ENCODE measurements at places on chromosomes 1 and 21. TPM values are rescaled to one million over a fixed set of nuclear protein-coding genes. Genes with fewer than 3 reads are reported as not detected.

Gene HCN3
- 0.71 TPM for total RNA-seq

Gene PRDM15
- 13.6 TPM for total RNA-seq

Gene FAM78B
- total RNA-seq: 9.9 TPM

Gene SPRR5
- not detected for total RNA-seq

DNA sequence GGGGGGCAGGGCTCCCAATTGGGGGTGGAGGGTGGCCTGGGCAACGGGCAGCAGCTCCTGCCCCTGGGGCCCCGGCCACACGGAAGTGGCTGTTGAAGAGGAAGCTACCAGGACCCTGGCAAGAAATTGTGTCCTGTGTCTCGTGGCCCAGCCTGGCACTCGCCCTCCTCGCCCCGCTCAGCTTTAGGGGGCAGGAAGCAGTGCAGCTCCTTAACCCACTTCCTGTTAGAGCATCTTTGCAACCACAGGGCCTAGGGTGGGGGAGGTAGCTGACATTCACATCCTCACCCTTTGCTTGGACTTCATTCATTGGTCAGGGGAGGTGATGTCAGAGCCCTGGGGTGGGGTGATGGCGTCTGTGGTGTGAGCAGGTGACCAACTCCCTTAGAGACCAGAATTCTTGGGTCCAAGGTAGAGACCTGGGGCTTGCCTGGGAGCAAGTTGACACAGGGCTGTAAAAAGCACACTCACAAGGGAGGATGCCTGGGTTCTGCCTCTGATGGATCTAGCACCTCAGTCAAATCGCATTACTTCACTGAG lies at the start of gene ARHGAP30:
Gene ARHGAP30 (minus strand): TSS at position 161 of the 540 bp plus-strand sequence. CDS start 267 bp downstream, outside the sequence.
- H3K36me3 ChIP-seq: no peaks in the 10 kb centered on the region
- peak; percentile 62 for DNase-seq
- H3K4me1 ChIP-seq: no peaks in the 10 kb centered on the region
- H3K27me3 ChIP-seq: no peaks in the 10 kb centered on the region
- no peak within 1 kb of the TSS for H3K4me3 ChIP-seq
- H3K27ac ChIP-seq: no peak within 1 kb of the TSS

DNA sequence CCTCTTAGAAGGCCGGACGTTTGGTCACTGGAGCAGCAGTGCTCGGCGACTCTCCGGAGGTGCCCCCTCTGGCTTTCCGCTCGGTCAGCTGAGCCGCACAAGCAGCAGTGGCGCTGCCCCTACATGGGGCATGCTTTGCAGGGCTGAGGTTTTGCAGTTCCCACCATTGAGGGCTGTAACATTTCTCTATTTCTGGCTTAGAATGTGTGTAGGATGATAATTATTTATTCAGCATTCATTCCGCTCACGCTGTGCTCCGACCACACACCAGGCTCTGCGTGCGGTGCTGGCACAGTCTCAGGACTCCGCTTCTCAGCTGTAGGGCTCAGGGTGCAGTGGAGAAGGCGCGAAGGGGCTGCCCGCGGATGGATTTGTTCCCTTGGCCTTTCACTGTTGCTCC lies 119.5 kb downstream of the PCBP3 start:
- H3K4me3 ChIP-seq: no peak overlapping the region
- H3K36me3 ChIP-seq: no peaks in the 10 kb centered on the region
- no peak overlapping the region for H3K27ac ChIP-seq
- DNase-seq: no peak

GRCh38 chr21:33843216-33843615 lies 72.4 kb downstream of the ATP5PO start:
- H3K4me1 ChIP-seq: peaks cover 10% of the 10 kb centered on the region
- no peak for DNase-seq
- no peak overlapping the region for H3K27ac ChIP-seq
- H3K36me3 ChIP-seq: no peaks in the 10 kb centered on the region

- H3K36me3 ChIP-seq: no peaks in the 10 kb centered on the region
- no peaks in the 10 kb centered on the region for H3K27me3 ChIP-seq
- H3K4me3 ChIP-seq: no peak overlapping the region
- no peak for DNase-seq
- H3K27ac ChIP-seq: no peak overlapping the region
Observed at GRCh38 chr1:225851805-225852204, 30.4 kb downstream of the TMEM63A start.

DNA sequence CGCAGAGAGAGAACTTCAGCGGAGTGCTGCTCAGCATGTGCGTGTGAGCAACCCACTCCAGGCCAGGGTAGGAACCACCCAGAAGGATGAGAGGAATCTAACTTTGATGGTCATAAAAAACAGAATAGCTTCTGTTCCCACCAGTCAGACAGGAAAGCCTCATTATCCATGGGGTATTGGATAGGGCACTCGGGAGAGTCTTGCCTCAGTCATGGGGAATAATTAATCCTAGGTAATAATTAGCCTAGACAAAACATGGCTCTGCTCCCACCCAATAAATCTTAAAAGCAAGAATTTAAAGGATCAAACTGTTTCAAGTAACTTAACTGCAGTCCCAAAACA lies 35.3 kb downstream of the LDLRAD1 start:
- H3K4me3 ChIP-seq: peak overlapping the region; percentile 32
- no peaks in the 10 kb centered on the region for H3K27me3 ChIP-seq
- H3K27ac ChIP-seq: no peak overlapping the region
- no peaks in the 10 kb centered on the region for H3K36me3 ChIP-seq
- H3K4me1 ChIP-seq: no peaks in the 10 kb centered on the region
- DNase-seq: no peak

GRCh38 chr1:116451702-116452101 lies 78.7 kb downstream of the ATP1A1 start:
- no peaks in the 10 kb centered on the region for H3K27me3 ChIP-seq
- H3K27ac ChIP-seq: no peak overlapping the region
- no peaks in the 10 kb centered on the region for H3K4me1 ChIP-seq
- H3K36me3 ChIP-seq: no peaks in the 10 kb centered on the region
- DNase-seq: no peak
- no peak overlapping the region for H3K4me3 ChIP-seq

DNA sequence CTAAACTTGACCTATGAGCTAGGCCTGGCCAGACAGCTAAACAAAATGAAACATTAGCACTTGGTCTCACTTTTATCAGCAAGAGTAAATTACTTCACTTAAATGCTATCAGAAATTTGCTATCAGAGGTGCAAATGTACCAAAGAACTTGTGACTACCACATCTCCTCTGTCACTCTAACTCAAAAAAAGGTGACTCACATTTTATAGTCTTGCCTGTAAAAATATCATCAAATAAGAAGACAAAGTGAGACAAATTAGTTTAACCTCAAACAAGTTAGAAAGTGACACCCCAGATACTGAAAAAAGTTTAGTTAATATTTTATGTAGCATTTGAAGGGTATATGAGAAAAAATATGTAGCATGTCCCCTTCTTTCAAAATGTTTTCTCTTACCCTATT lies 76.9 kb downstream of the EPS15 start:
- H3K4me1 ChIP-seq: peaks cover 16% of the 10 kb centered on the region
- DNase-seq: no peak
- H3K4me3 ChIP-seq: no peak overlapping the region
- no peak overlapping the region for H3K27ac ChIP-seq

DNA sequence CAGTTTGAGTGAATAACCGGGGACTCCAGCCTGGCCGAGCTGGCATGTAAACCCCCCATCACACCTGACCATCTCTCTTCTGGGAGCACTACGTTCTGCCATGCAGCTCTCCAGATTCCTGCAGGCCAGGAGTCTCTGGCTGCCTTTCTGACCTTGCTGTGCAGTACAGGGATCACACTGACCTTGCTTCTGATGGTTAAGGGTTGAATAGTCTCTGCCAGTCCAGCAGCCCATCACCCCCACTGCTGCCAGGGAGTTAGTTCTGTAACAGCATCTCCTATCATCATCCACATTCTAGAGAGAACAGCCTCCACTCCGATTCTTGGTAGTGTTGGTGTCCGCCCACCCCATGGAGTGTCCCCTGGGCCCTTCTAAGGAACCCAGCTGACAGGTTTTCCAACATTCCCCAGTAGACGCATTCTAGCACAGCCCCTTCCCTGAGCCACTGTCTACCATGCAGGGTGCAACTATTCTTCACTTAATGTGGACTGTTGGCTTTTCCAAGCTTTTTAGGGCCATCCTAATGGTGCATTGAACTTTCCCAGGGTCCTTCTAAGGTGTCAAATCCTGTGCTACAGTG lies 109.8 kb downstream of the RIPK4 start:
- no peak for DNase-seq
- no peaks in the 10 kb centered on the region for H3K36me3 ChIP-seq
- H3K4me1 ChIP-seq: no peaks in the 10 kb centered on the region
- no peak overlapping the region for H3K27ac ChIP-seq
- no peak overlapping the region for H3K4me3 ChIP-seq

DNA sequence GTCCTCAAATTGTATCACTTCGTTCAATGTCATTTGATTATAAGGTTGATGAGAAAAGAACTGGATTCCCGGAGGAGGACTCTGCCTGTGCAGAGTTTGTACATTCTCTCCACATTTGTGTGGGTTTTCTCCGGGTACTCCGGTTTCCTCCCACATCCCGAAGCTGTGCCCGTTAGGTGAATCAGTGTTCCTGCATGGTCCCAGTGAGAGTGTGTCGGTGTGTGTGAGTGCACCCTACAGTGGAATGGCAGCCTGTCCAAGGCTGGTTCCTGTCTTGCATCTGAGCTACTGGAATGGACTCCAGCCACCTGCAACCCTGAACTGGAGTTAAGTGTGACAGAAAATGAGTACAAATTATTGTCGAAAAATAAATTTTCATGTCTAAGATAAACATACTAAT lies 92.2 kb upstream of the KCTD3 start:
- H3K36me3 ChIP-seq: no peaks in the 10 kb centered on the region
- H3K4me3 ChIP-seq: no peak overlapping the region
- DNase-seq: no peak
